Renal cortical epithelial cell (primary cell): ENCODE measurements at places on chromosomes 11 and 22. TPM values are rescaled to one million over a fixed set of nuclear protein-coding genes. Genes with fewer than 3 reads are reported as not detected.

Gene CSNK2A3
- total RNA-seq = 2.4 and 3.1 TPM in 2 replicates

Gene CCDC87
- 0.35 and 0.80 TPM in 2 replicates for total RNA-seq

Gene OR10A2
- not detected in 2 replicates for total RNA-seq

Gene INPP5J
- 0.87 and 4.0 TPM in 2 replicates for total RNA-seq

Gene LGALS12
- total RNA-seq = not detected in 2 replicates

Gene SLC22A9
- not detected in 2 replicates for total RNA-seq

Gene RFPL2
- total RNA-seq = 0.10 TPM in 1 of 2 replicates, not detected in the other

Gene GLYATL1
- 2.8 and 5.0 TPM in 2 replicates for total RNA-seq

Gene MFNG
- 1.1 and 2.6 TPM in 2 replicates for total RNA-seq

Gene SEC14L6
- total RNA-seq = 20.3 and 37.3 TPM in 2 replicates

Gene CHADL
- total RNA-seq = 0.85 and 0.87 TPM in 2 replicates

Gene APOL1
- total RNA-seq = 155 and 247 TPM in 2 replicates

Gene SPTBN2
- 88.6 and 208 TPM in 2 replicates for total RNA-seq

Gene PGA5
- total RNA-seq = not detected in 2 replicates

Gene GTSE1
- total RNA-seq = 0.20 and 3.3 TPM in 2 replicates

Gene CCDC73
- total RNA-seq = 0.17 and 0.30 TPM in 2 replicates

Gene LRRC74B
- not detected in 2 replicates for total RNA-seq

Gene PNPLA5
- not detected in 2 replicates for total RNA-seq

Gene VPREB3
- total RNA-seq = not detected in 2 replicates

Gene FBLN1
- total RNA-seq = 17.1 TPM in 1 of 2 replicates, not detected in the other

Gene CARNS1
- total RNA-seq = 0.20 TPM in 1 of 2 replicates, not detected in the other

Gene CELSR1
- total RNA-seq = 41.2 and 151 TPM in 2 replicates

Gene F2
- 1.1 TPM in 1 of 2 replicates, not detected in the other for total RNA-seq

Gene ANO9
- 9.2 and 10.8 TPM in 2 replicates for total RNA-seq

Gene NAALAD2
- total RNA-seq = 0.10 TPM in 1 of 2 replicates, not detected in the other

Gene PANX1
- 52.5 and 79.5 TPM in 2 replicates for total RNA-seq

Gene OR52N4
- total RNA-seq = not detected in 2 replicates
